Activated CD8-positive, alpha-beta memory T cell treated with anti-CD3 and anti-CD28 coated beads for 1 hour (primary cell): ENCODE measurements at places on chromosomes 3 and 15.

DNA sequence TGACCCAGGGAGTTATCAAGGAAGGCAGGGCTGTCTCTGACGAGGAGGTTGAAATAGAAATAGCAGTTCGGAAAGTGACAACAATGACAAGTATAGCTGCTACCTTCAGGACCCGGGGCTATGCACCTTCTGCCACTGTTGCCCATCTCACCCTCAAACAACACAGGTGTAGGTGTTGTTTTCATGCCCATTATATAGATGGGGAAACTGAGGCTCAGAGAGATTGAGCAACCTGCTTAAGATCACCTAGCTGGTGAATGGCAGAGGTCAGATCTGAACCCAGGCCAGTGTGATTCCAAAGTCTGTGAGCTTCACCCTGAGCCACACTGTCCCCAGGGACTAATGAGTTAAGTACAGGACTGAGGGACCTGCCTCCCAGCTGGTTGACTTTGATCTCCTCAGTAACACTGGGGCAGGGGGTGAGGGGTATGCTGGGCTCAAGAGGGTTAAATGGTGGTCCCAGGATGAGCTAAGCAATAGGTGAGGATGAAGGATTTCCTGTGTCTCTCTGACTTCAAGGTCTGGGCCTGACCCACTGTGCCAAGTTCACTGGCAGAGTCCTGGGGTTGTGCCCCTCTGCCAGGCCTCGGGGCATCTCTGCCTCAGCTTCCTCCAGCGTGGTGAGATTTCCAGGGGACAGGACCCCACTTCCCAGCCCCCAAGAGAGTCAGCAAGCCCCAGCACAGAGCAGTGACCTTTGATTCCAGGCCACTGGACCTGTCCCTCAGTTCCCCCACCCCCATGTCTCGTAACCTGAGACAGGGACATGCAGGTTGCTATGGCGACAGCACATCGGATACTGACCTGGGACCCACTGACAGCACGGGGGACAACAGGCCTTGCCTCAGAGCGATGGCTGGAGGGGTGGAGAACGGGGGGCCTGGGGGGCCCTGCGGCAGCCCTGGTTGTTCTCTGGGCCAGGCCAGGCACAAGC lies 35.0 kb downstream of the ATP2B2 start:
- DNase-seq: no peak

DNA sequence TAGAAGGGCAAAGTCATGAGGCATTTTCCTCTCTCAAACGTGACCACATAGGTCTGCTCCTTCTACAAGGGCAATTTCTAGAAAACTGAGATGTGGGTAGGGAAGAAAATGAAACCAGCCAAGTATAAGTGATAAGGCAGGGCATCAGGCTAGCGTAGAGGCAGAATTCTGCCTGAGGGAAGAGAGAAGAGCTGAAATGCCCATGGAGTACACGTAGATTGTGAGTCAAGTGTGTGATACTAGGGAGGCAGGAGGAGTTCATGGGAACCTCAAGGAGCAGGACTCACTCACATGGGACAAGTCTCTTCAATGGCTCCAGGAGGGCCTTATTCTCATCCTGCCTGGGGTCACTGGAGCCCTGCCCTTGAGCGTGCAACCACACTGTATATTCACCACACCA lies 34.9 kb upstream of the PPP4R2 start:
- DNase-seq: no peak

DNA sequence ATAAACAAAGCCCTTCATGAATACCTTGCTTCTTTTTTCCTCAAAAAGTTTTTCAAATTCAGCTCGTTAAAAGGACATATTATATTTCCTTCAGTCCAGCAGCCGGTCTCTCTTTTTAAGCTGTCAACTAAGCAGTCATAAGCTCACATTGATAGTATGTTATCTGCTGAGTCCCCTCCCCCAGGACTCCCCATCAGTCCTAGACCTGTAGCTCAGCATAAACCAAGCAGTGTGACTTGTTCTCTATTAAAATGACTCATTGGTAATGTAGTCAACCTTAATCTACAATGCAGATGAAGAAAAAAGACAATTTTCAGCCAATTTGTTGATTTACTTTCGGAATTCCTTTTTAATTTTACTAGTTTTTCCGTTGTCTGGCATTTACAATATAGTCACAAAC lies 483.8 kb downstream of the MECOM start:
- DNase-seq: no peak

DNA sequence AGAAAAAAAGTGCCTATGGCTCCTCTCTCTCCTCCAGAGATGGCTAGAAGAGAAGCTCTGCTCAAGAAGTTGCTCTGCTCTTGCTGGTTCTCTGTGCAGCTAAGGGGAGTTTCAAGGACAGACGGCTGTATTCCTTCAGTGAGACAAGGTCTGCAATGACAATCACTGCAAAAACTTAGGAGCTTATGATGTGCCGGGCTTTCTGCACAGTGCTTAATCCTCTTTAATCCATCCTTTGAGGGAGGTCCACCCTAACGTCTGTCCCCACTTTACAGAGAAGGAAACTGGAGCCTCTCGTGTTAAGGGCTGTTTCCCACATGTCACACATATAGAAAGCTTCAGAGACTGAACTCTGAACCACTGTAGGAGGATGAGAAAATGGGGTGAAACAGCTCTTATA lies 260.6 kb downstream of the MEX3B start:
- DNase-seq: no peak

GRCh38 chr3:27591312-27592210 lies 107.4 kb upstream of the SLC4A7 start:
- no peak for DNase-seq

DNA sequence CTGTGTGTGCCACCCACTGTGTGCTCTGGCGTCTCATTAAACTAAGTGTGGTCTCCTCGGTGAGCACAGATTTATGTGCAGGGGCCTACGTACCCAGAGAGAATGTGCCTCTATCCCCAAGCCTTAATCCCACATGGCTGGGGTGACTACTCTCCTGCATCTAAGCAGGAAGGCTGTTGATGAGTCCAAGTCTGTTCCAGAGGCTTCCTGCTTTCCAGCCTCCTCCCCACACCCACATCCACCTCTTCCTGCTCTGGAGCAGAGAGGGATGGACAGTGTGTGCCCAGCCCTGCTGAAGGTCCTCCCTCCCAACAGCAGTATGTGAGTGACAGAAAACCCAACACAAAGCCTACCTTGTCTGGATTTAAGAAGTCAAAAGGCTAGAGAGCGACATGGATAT lies 38.8 kb upstream of the BCL2L10 start:
- DNase-seq: no peak

- no peak for DNase-seq
These were observed 38.1 kb upstream of the CD200R1L start for GRCh38 chr3:112884678-112885290.

GRCh38 chr3:123632161-123632655 lies 47.4 kb upstream of the HACD2 start:
- DNase-seq: no peak

GRCh38 chr15:100733101-100733842 lies 130.9 kb downstream of the ASB7 start:
- DNase-seq: no peak

DNA sequence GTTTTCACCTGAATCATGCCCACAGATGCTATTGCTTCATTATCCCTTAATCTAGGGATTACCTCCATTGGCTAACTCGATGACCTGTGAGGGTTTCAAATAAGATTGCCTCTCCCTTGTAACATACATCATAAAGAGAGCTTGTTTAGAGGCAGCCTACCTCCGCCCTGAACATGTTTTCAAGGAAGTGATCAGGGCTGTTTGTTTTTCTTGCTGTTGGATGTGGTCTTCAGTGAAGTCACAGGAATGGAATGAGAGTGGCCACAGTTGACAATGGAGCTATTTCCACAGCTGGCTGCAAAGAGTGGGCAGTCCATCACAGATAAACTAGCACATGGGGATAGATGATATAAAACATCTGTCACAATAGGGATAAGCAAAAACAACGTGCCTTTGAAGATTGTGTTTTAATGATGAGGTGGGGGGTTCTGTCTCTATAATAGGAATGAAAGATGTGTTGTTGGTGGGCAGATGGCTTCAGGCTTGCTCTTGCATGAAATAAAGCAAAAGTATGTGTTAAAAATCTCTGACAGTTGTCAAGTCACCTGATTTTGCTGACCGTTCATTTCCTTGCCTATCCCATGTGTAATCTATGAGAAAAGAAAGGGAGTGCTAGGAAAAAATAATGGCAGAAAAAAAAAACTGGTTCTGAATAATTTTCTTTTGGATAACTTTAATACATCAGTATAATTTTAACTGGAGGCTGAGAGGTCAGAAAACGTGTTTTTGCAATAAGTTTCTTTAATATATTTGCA lies 642.3 kb downstream of the RBMS3 start:
- DNase-seq: no peak

GRCh38 chr3:23805633-23806533 lies at the start of gene UBE2E1:
Gene UBE2E1, plus strand, starts transcription at chr3:23805955. Its CDS starts 1,315 bp downstream, at chr3:23807270.
- peak; percentile 56 for DNase-seq
